ENCODE measurements at places on chromosomes 12 and 14.

DNA sequence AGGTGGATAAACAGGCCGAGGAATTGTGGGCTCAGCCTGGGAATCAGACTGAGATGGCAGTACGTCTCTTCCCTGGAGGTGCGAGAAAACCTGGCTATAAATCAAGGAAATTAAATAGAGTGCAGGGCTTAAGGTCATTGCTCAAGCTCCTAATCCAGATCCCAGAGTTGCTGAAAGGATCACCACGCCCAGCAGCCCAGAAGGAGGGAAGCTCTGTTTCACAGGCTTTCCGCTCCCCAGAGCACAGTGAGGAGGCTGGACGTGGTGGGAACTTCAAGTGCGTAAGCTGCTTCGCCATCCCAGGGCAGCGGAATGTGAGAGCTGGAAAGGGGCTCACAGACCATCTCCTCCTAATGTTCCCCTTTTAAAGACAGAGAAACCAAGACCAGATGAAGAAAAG is 651.6 kb upstream of the TBX3 start:
- DNase-seq: no peak

- no peak for DNase-seq
These were observed 122.1 kb upstream of the ARHGAP5 start for GRCh38 chr14:31954991-31955390.

- no peak for DNase-seq
These were observed 56.4 kb downstream of the UBR7 start for GRCh38 chr14:93263416-93263815.

- DNase-seq: no peak
These were observed 1.1 kb upstream of the SSH1 start for GRCh38 chr12:108858311-108859074.

DNA sequence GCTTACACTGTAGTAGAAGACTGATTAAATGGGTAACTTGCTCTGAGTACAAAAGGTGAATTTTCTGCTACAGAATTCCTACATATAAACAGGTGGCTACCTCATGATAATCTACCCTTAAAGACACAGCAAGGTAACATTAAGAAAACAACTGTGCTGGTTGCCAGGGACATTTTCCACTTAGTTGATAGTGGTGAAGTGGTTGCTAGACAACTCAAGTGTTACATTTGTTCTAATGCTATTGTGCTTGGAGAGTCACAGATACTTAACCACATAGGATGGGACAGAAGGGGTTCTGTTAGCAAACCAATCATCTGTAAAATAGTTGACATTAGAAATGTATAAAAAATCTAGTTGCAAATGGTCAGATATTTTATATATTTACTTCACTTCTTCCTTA is 870.3 kb upstream of the SEL1L start:
- DNase-seq: no peak

GRCh38 chr14:49687942-49688700 is at the start of gene POLE2:
POLE2 (minus strand) TSS chr14:49688214; CDS start chr14:49688203, 11 bp downstream.
- DNase-seq: peak; percentile 84

DNA sequence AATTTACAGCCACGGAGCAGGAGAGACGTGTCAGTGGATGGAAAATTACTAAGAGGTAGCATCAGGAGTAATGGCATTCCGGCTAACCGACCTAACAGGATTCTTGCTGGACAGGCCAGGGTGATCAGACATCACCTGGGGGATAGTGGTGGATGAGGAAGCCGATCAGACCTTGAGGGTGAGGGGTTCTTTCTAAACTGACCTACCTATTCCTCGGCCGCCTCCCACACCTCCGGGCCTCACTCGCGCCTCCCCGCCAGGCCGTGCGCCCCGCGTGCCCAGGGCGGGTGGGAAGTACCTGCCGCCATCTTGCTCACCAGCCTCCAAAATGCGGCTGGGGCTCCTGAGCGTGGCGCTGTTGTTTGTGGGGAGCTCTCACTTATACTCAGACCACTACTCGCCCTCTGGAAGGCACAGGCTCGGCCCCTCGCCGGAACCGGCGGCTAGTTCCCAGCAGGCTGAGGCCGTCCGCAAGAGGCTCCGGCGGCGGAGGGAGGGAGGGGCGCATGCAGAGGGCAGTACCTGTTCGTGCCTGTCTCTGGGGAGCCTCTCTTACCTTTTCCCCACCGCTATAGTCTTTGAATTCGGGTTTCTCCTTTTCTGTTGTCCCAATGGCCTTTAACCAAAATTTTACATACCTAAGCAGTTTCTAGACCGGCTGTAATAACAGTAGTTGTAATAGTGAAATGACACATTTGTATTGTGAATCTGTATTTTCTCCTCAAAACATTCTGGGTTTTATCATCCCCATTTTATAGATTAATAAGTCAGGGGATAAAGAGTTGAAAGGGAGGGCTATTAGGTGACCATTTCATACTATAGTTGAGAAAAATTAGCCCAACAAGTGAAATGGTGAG is at the start of gene TMPRSS12:
TMPRSS12 (plus strand) TSS at position 290 of the 857 bp plus-strand sequence; CDS start at position 329, 39 bp downstream.
- DNase-seq: no peak

GRCh38 chr12:94318181-94318580 is 141.5 kb downstream of the CEP83 start:
- no peak for DNase-seq

GRCh38 chr14:104292084-104292970 is 153.9 kb downstream of the KIF26A start:
- no peak for DNase-seq

DNA sequence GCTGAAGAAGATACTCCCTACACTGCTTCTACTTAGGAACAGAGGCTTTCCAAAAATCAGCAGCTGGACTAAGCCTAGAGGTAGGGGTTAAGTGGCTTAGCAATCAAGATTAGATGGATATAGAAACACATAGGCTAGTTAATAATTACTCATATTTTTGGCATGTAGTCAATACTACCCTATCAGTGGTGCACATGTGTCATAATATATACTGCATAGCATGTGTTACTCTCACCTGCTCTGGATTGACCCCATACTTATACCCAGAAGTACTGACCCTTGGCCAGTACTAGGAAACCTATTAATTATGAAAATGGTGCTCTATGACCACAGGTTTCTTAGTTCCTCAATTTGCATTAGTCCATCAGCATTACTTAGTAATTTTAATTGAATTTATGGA is 528.4 kb upstream of the LMO3 start:
- no peak for DNase-seq

DNA sequence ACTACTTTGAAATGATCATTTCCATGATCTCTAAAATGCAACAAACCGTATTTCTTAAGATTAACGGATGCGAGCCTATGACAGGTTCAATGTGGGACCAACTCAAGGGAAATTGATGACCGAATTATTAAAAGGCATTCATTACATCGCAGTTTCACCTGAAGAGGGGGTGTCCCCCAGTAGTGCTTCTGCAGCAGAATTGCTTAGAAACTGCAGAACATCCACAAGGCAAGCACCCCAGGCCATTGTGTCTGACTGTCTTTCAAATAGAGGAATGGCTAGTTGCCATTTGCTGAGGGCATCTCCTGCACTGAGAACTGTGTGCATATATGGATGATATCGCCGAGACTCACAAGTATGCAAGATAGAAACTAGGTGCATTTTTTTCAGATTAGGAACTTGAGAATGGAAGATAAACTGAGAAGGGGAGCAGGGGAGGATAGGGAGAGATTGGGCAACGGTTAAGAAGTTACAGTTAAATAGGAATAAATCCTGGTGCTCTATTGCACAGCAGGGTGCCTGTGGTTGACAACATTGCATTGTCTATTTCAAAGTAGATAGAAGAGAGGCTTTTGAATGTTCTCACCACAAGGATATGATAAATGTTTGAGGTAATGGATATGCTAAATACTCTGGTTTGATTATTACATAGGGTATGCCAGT is 234.3 kb upstream of the PLEKHG7 start:
- DNase-seq: no peak

GRCh38 chr12:12930633-12931219 is 21.2 kb downstream of the GPRC5D start:
- no peak for DNase-seq

DNA sequence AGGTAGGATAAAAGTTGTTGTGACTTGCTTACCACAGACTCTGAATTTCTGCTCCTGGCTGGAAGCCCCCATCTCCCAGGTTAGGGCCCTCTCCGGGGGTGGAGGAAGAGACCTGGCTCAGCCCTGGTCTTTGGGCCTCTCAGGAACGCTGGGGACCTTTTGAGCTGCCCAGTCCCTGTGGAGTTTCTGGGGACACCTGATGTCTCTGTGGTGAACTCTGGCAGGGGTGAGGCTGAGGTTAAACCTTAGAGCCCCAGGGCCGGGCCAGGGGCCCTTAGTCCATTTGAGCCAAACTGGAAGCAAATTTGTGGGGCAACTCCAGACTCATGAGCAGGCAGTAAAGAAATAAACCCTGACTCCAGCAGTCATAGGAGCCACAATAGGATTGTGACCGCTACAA is 112.1 kb downstream of the ADGRD1 start:
- no peak for DNase-seq

GRCh38 chr14:52789118-52789517 is 2.3 kb downstream of the GNPNAT1 start:
- no peak for DNase-seq

DNA sequence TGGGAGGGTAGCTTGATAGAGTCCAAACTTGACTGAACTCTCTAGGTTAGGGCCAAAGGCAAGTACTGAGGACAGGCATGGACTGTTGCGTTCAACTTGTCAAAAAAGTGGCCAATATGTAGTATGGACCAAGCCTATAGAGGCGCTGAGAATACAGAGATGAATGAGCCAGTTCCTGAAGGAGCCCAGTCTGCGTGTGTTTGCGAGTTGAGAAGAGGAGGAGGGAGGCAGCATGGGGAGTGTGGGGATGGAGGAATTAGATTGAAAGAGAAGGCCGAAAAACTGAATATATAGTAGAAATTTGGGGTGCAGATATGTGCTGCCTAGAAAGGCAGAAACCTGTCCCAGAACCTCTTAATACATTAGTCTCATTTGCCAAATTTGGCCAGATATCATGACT is 412.4 kb downstream of the PCNX1 start:
- no peak for DNase-seq

- no peak for DNase-seq
These were observed 50.6 kb downstream of the OTX2 start for GRCh38 chr14:56759633-56760032.

GRCh38 chr14:104830781-104831180 is 29.9 kb downstream of the ZBTB42 start:
- no peak for DNase-seq

- peak; percentile 22 for DNase-seq
These were observed 3.9 kb downstream of the FLRT2 start for GRCh38 chr14:85533861-85534291.

- DNase-seq: no peak
These were observed 10.3 kb upstream of the GNPTAB start for GRCh38 chr12:101841069-101841468.

- DNase-seq: no peak
These were observed 21.4 kb upstream of the ANKRD9 start for GRCh38 chr14:102530828-102531478.

DNA sequence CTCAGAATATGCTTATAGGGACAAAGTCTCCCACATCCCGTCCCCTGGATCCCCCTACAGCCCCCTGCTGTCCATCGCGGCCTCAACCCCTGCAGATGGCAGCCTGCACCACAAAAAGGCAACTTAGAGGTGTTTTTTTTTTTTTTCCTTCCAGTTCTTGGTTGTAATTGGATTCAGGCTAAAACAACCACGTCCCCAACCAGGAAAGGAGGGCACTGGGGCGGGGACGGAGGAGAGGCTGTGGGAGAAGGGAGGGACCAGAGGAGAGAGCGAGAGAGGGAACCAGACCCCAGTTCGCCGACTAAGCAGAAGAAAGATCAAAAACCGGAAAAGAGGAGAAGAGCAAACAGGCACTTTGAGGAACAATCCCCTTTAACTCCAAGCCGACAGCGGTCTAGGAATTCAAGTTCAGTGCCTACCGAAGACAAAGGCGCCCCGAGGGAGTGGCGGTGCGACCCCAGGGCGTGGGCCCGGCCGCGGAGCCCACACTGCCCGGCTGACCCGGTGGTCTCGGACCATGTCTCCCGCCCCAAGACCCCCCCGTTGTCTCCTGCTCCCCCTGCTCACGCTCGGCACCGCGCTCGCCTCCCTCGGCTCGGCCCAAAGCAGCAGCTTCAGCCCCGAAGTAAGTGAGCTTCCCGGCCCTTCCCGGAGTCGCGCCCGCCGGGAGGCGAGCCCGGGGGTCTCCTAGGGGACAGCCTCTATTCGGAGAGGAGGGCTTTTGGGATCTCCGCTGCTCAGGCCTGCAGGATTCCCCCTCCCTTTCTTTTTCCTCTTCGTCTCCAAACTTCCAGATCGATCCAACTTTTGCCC is at the start of gene MMP14:
MMP14 (plus strand) TSS at position 285 of the 813 bp plus-strand sequence; CDS start at position 518, 233 bp downstream.
- DNase-seq: no peak

DNA sequence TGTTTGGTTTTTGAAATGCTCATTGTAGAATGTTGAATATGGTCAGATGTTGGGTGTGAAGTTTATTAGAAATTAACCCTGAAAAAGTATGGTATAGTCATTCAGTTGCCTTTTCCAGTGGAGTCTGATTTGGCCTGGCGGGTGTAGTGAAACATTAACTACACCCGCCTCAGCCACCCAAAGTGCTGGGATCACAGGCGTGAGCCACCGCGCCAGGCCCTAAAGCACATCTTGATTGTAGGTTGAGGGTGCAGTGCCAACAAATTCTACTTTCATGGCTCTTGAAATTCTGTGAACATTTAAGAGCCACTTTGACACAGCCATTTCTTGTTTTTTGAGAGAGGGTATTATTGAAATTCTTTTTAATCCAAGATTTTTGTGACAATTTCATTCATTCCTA is 624.9 kb downstream of the DIO2 start:
- DNase-seq: no peak

DNA sequence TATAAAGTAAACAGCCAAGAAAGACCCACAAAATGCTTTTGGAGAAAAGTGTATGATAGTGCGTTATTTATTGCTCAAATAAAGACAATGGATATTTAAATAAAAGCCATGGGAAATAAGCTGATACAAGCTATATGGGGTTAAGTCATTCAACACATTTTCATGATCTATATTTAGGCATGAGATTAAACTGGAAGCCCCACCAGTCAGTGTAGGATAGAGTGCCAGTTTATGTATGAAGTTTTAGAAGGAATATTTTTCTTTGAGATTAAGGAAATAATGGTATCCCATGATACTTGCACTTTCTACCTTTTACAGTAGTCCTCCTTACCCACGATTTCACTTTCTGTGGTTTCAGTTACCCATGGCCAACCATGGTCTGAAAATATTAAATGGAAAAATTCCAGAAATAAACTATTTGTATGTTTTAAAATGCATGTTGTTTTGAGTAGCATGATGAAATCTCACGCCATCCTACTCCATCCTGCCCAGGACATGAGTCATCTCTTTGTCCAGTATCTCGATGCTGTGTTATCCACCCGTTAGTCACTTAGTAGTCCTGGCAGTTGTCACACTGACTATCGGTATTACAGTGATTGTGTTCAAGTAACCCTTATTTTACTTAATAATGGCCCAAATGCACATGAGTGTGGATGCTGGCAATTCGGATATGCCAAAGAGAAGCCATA is 22.3 kb downstream of the SYT1 start:
- no peak for DNase-seq

All from common myeloid progenitor, CD34-positive (primary cell).